Hindlimb muscle (tissue), 1 donor: ENCODE measurements at places on chromosomes 16 and 17. TPM values are rescaled to one million over a fixed set of nuclear protein-coding genes. Genes with fewer than 3 reads are reported as not detected.

GRCh38 chr17:44826123-44826790 is 3.8 kb downstream of the GJC1 start:
- no peak for DNase-seq

- no peak for DNase-seq
These were observed 42.4 kb upstream of the LONP2 start for GRCh38 chr16:48201515-48202201.

The MPV17L gene
- polyA plus RNA-seq, result 4.6 TPM

DNA sequence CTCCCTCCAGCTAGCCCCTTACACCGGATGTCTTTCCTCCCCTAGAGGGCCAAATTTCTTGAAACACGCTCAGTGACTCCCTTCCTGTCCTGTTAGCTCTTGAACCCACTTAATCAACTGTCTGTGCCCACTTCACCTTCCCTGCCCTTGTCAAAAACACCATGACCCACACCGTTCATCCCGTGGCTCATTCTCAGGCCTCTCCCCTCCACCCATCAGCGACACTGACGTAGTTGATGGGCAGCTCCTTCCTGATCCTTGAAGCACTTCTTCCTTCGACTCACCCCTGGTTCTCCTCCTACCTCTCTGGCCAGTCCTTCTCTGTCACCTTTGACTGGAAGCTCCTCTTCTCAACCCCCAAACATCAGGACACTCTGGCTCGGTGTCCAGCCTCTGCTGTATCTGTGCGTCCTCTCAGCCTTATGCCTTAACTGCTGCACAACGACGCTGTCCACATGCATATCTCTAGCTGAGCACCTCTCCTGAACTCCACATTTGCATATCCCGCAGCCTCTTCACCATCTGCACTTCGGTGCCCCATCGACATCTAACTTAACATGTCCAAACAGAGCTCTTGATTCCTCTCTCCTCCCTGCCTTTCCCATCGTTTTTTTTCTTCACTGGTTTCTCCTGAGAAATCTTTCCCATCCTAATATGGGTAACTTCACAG is 39.3 kb upstream of the CCDC182 start:
- no peak for DNase-seq

DNA sequence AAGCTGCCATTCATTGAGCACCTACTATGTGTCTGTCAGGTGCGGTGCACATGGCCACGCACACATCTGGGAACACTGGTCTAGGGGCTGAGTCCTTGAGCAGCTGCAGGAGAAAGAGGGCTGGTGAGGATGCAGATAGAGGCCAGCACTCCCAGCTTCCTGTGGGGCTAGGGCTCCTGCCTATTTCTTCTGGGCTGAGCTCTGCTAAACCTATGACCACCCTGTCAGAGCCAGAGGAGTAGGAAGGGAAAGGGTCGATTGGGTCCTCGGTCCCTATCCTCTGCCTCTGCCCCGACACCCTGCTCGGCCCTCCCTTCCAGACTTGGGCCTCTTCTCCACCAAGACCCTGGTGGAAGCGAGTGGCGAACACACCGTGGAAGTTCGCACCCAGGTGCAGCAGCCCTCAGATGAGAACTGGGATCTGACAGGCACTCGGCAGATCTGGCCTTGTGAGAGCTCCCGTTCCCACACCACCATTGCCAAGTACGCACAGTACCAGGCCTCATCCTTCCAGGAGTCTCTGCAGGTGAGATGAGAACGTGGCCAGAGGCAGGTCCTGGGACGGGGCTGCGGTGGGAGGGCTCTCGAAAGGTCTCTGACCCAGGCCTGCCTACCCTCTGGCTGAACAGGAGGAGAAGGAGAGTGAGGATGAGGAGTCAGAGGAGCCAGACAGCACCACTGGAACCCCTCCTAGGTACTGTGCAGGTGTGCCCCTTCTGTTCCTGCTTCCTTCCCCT is 4.0 kb upstream of the TMEM88 start:
- no peak for DNase-seq

- DNase-seq, result no peak
These were observed 31.5 kb downstream of the MXRA7 start for GRCh38 chr17:76679239-76679638.

GRCh38 chr16:58317608-58318152 is 22.9 kb upstream of the PRSS54 start:
- no peak for DNase-seq

DNA sequence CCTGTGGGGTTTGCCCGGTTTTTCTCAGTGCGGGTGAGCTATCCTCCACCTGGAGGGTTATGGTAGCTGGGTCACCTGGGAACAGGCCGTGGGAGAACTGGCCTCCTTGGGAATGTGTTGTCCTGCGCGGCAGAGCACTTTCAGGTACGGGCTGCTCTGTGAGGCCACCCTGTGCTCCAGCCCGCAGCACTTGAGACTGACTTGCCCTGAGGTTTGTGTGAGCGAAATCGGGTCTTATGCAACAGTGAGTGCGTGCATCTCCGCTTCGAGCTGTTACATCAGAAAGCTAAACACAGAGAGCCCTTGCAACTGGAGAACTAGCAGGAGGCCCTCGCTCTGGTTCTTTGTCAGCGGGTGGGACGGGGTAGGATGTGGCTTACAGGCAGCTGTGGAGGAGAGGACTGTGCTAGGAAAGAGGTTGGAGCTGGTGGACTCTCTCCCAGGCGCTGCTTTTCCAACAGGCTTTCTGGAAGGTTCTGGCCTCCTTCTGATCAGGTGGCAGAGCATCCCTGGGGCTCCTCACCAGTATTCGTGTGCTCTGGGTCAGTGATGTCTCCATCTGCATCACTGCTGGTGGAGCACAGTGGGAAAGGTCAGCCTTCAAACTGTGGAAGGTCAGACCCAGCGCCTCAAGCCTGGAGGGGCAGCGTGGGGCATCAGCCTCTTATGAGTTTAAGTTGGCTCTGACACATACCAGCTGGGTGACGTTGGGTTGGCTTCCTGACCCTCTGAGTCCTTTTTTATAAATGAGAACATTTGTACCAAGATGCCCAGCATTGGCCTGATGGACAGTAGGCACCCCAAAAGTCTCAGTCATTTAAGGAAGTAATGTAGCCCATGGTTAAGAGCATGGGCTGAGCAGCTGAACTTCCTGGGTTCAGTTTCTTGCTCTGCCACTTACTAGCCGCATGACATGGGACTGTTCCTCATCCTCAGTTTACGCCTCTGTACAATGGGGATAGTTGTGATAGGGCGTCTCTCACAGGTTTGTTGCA is 76.3 kb downstream of the KSR1 start:
- no peak for DNase-seq

DNA sequence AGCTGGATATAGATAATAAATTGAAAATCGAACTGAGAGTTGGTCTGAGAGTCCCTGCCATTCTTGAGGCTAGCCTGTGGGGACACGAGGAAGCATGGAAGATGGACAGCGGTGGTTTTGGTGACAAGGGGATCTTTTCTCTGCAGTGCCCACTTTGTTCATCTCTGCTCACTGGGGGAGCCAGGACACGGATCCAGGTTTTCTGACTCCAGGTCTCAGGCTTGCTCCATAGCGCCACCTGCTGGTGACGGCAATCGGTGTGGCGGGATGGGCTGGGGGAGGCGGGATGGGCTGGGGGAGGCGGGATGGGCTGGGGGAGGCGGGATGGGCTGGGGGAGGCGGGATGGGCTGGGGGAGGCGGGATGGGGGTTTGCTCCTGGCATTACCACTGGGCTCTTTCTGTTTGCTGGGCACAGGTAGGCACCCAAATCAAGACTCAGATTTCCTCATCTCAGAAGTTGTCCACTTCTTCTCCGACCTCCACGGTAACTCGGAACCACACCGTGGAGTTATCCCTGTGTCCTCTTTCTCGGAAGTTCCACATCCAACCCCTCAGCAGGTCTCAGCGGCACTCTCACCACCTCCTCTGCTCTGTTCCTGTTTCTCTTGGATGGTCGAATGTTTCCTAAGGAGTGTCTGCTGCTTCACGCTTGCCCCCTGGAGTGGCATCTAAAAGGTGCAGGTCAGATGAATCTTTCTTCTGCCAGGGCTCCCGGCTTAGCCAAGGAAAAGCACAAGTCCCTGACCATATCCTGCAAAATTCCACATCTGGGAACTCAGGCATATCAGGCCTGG is 142.4 kb downstream of the CYLD start:
- DNase-seq, result no peak

GRCh38 chr17:81191646-81192045 is 25.6 kb upstream of the AATK start:
- DNase-seq, result no peak

DNA sequence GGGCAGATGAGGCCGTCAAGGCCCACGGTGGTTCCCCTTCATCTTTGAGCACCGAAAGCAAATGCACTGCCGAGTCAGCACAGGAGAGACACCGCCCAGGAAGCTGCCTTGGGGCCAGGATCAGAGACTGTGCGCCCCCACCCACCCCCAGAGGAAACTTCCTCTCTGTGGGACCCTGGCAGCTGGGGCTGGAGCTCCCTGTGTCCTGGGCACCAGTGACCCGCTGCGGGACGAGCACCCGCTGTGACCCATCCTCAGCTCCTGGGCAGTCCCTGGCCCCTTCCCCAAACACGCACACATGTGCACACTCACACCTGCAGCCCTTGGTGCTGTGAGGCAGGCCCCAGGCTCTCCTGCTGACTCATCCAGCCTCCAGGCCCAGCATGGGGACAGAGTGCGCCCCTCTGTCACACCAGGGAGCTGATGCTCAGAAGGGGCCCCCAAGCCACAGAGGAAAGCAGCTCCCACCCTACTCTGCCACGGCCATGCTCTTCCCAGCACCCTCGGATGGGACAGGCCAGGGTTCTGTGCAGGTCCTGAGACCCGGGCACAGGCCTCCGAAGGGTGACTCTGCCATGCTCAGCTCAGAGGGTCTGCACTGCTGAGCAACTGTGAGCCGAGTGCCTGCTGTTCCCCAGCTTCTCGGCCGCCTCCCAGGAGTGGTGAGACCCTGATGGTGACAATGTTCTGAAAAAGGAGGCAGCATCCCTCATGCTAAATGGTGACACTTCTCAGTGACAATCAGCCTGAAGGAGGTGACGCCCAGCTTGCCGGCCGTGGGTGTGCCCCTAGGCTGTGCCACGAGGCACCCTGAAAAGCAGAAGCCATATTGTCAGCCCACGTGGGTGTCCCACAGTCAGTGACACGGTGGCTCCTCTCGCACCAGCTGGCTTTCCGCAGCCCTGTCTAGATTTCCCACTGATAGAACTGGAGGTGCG is 3.6 kb downstream of the PIEZO1 start:
- DNase-seq, result no peak

DNA sequence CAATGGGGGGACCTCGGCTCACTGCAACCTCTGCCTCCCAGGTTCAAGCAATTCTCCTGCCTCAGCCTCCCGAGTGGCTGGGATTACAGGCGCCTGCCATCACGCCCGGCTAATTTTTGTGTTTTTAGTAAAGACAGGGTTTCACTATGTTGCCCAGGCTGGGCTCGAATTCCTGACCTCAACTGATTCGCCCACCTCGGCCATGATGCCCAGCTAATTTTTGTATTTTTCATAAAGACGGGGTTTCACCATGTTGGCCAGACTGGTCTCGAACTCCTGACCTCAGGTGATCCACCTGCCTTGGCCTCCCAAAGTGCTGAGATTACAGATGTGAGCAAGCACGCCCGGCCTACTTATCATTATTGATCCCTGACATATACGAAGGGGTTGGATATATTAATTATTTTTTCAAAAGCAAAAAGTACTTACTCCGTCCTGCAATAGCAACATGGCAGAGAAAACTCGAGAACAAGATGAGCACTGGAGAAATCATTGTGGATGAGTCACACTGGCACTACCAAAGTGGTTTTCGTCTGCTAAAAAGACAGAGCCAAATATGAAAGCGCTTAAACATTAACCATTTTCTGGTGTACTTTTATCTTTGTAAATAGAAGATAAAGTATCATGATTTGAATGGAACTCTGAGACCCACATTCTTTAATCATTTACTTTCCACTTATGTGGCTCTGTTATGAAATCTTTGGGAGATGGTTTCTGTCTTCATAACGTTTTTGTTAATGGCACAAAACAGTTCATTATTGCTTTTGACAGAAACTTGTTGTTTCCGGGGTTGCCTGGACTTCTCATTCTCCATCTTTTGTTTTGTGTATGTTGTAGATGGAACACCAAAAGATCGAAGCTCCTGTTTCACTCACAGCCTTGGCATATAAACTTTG is at the start of gene APOH:
Gene APOH (minus strand): TSS at position 529 of the 896 bp plus-strand sequence. CDS start 36 bp downstream, at position 493.
- DNase-seq, result no peak

GRCh38 chr16:56734429-56734828 is 4.5 kb downstream of the NUP93 start:
- DNase-seq, result no peak
